Endothelial cell (in vitro differentiated cells): ENCODE measurements at places on chromosomes 13 and 19.

DNA sequence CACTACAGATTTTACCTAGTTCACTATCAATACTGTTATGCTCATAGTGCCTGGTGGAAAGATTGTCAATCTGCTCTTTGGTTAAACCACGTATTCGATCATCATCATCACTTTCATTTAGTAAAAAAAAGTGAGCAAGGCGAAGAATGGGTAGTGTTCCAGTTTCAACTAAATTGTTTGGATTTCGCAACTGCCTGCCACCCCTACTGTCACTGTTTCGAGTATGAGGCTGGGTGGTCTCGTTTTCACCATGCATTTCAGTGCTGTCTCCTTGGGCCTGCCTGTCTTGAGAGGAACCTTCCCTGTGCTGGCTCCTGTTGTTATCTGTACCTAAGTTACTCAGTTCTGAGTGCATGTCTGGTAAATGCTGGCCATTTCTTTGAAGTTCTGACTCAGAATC lies 8.1 kb downstream of the RNF6 start:
- no peak for DNase-seq

DNA sequence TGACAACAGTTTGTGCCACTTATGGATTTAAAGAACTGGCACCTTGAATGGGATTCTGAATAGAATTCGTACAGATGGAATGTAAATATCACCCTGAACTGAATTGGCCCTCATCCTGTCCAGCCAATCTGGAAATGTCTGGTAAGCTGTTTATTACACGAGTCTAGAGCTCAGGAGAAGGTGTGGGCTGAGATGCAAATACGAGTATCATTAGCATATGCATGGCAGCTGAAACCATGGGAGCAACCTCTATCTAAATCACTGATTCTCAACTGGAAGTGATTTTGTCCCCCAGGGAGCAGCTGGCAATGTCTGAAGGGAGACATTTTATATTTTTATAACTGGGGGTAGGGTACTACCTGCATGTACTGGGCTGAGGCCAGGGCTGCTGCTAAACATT lies 15.6 kb upstream of the VWA8 start:
- no peak for DNase-seq

DNA sequence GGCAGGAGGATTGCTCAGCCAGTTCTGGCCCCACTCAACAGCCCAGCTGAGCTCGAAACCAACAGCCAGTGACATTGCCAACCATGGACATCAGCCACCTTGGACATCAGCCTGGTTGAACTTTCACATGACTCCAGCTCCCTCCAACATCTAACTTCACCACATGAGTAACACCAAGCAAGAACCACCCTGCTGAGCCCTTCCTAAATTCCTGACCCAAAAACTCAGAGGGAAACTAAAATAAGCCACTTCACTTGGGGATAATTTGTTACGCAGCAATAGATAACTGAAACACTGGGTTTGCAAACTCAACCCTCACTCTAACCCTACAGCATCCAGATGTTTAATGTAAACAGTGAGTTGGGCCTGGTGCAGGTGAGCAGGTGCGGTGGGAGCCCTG lies 10.7 kb upstream of the LRFN3 start:
- no peak for DNase-seq

- DNase-seq: no peak
Measured at GRCh38 chr13:76387566-76387965, 498.6 kb downstream of the KCTD12 start.

- no peak for DNase-seq
Measured at GRCh38 chr19:29384656-29385055, 141.1 kb upstream of the VSTM2B start.

DNA sequence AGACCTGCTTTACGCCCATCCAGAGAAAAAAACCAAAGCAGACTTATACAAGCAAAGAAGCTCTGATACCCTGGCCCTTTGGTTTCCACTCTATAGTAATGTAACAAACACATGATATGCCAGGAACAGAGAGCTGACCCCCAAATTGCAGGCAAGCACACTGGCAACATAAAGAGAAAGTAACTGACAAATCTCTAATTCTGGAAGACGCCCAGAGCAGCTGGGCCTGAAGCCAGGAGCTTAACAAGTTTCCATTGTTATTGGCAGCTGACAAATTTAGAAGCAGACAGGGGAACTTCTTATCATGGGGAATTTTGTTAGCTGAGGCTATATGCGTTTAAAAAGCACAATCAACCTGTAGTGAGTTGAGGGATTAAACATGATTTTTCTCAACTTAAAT lies 158.0 kb downstream of the DLEU7 start:
- DNase-seq: no peak

DNA sequence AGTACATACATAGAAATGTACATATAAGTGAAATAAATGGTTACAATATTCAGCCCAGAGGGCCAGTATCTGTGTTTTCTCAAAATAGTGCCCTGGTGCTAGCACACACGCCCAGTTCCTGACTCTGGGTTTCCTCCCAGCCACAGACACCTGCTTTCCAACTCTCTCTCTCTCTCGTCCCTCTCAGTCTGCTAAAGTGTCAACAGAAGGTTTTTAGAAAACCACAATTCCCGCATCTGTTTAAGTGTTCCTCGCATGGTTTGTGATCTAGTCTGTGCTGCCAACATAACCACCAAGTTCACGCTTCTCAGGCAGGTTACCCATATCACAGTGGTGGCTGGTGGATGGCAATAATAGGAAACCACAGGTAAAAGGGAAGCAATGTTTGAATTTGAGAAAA lies 17.8 kb upstream of the UPF3A start:
- DNase-seq: no peak

- DNase-seq: peak; percentile 92
Measured at GRCh38 chr19:18940769-18941627, at the start of gene HOMER3. TSS of gene HOMER3 (minus strand) at chr19:18941217. CDS start at chr19:18938982, 2,235 bp downstream.

DNA sequence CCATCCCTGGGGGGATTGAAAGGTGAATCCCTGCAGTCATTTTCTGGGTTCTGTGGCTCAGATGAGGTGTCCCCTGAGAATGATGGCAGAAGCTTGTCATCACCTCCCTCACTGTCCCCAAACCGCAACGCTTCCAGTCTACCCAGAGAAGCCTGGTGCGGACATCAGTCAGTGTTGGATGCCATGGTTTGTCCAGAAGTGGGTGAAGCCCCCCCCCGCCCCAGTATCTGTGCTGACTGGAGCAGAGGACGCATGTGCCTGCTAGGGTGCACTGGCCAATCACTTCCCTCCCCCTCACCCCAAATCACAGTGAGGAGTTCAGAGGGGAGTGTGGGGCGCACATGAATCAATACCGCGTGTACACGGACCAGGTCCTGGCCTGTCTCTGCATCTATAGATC lies 150.5 kb downstream of the TEX29 start:
- no peak for DNase-seq

DNA sequence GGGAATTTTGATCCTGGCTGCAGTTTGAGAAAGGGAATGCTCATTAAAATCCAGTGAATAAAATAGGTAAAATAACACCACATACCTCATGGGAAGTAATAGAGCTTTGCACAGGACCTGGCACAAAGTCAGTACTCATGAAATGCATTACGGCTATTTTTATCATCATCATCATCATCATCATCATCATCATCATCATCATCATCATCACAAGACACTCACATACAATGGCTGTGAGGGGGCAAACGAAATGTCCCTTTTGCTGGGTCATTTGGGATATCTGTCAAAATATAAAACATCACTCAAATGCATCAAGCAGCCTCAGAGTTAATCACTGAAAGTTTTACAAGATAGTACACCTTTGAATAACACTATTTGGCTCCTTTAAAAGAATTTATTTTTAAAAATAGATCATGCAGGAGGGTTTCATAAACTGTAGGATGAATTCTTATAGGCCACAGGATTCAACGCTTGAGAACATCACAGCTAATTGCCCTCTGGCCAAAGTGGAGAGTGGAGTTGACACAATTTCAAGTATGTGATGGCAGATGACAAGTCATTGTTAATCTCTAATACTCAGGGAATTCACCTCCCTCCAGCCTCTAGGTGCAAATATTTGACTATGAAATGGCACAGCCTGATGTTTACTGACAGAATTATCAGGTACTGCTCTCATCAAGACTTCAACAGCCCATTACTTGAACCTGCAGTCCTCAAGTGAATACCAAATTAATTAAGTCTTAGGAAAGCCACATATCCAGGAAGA lies 14.2 kb upstream of the ZNF599 start:
- DNase-seq: no peak

- no peak for DNase-seq
Measured at GRCh38 chr19:6602729-6603114, 11.8 kb upstream of the CD70 start.

GRCh38 chr13:104206450-104207044 lies 1140.3 kb upstream of the SLC10A2 start:
- no peak for DNase-seq

- DNase-seq: no peak
Measured at GRCh38 chr19:30423481-30423880, 51.3 kb downstream of the ZNF536 start.

- DNase-seq: no peak
Measured at GRCh38 chr13:85700906-85701305, 98.3 kb downstream of the SLITRK6 start.

DNA sequence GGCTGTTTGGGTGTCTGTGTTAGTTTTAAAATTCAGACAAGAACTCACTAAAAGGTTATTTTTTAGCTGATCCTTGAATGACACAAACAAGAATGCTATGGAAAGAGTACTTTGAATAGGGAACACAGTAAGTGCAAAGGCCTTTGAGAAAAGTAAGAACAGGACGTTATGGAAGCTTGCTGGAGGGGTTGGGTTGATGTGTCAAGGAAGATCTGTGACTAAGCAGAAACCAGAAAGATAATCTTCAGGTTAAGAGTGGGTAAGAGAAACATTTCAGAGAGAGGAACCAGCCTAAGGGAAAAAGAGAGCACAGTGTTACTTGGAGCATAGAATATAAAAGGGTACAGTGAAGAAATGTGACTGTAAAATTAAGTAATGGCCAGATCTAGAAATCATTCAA lies 41.2 kb upstream of the TRPC4 start:
- DNase-seq: no peak

DNA sequence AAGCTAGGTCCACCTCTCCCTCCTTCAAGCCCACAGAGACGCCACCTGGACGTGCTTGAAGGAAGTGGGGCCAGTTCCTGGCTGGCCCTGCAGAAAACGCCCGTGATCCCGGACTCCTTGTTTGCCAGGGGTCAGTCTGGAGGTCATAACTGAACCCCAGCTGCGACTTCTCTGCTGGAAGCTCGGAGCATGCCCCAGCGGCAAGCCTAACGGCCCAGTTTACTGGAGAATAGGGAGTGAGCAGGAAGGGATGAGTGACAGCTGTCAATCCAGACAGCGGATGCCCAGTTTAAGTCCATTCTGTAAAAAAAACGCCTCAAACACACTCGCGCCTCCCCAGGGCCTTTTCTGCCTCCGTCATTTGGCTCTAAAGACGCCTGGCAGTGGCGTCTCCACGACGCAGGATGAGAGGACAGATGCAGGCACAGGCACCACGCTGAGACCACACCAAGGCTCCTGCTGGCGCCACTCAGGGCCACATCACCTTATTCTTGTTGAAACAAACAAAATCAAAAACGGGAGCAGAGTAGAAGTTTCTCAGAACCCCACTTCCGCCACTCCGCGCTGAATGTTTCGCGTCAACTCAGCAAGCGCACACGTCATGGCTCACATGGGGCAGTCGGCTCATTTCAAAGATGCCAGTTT lies 57.6 kb downstream of the RASA3 start:
- no peak for DNase-seq

DNA sequence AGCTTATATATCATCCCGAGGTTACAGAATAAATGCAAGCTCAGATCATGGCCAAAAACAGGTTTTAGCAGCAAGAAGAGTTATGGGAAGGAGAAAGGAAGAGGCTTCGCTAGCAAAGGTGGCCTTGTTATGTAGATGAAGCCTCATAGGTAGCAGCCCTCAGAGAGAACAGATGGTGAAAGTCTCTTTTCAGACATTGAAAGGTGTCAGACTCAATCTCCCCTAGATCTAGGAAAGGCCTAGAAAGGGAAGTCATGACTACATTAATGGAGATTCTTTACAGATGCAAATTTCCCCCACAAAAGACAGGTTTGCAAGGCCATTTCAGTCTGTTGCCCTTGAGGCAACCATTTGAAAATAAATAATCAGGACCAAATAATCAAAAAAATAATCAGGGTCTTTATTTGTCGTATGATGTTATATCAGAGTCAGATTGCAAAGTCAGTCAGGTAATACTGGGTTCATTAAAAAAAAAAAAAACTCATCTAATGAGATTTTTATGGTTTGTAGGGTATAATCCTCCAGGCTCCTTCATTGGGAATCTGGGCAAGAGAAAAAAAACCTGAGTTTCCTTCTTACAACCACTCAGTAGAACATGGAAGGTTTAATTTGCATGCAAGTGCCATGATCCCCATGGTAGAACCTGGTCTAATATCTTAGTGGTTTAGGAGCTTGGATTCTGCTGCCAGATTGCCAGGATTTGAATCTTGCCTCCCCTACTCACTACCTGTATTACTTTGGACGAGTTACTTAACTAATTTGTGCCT lies 50.8 kb upstream of the HTR2A start:
- no peak for DNase-seq

DNA sequence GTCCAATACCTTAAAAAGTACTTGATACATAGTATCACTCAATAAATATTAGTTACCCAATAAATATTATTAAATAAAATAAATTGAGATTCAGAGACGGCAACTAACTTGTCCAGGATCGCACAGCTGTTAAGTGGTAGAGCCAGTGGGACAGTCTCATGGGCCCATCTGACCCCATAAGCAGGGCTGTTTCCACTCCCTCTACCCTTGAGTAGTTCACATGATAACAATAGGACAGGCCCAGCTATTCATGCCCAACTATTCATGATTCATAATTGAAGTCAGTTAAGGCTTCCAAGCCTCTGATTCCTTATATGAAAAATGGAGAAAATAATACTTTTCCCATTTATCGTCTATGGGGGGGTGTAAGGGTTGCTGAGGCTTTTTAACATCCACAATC lies 78.2 kb downstream of the C13orf42 start:
- no peak for DNase-seq

GRCh38 chr13:47372751-47373150 lies 475.9 kb upstream of the HTR2A start:
- DNase-seq: no peak

GRCh38 chr19:19026299-19026971 lies 6.9 kb downstream of the SUGP2 start:
- DNase-seq: no peak

DNA sequence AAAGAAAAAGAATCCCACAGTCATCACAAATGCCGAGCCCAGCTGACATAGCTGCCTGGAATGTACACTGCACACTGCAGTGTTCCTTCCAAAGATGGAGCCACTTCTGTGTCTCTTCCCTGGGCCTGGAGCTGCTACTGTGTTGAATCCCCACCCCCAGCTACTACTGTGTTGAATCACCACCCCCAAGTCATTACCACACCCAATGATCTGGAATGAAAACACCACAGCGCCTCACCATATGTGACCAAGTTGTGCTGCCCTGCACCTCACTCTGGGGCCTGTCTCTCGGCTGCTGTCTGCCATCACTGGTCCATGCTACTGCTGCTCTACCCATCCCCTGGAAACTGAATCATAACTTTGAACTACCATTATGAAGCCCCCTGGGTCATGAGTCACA lies 861.2 kb downstream of the UQCRFS1 start:
- no peak for DNase-seq

DNA sequence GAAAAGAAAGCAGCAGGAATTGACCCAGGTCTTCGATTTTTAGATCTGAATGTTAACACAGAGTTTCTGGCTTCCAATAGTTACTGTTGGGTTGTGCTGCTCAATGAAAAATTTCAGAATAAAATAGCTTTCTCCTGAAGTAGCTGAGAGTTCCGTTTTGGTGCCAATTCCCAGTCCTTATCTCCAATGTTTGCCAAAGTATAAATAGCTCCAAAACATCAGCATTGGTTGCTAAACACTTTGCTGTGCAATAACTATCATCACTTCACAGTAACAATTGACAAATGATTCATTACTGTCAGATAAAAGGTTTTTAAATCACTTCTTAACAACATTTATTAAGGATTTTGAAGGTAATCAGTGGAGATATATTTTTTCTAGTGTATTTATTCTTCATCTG lies 446.0 kb downstream of the PCDH20 start:
- DNase-seq: no peak
